ENCODE measurements at places on chromosomes 1 and 21. TPM values are rescaled to one million over a fixed set of nuclear protein-coding genes. Genes with fewer than 3 reads are reported as not detected.

DNA sequence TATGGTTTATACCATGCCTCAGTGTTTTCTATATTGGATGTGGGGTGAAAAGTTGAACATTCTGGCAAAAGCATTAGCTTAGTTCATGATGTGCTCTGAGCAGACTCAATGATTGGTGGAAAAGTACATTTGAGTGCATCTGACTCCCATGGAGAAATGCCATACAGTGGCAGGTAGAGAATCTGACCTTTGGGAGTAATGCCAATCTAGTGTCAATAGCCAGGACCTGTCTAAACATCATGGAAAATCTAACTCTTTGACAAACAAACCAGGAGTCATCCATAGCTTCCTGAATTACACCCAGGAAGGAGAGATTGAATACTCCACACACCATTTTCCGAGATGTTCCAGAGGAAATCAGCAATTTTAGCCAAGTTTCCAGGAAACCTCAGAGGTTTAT, 51.0 kb downstream of the XCL1 start:
- DNase-seq = no peak

LRRC71 gene
- not detected for total RNA-seq

GRCh38 chr21:38208118-38208517, 48.7 kb upstream of the KCNJ15 start:
- DNase-seq = no peak

DNA sequence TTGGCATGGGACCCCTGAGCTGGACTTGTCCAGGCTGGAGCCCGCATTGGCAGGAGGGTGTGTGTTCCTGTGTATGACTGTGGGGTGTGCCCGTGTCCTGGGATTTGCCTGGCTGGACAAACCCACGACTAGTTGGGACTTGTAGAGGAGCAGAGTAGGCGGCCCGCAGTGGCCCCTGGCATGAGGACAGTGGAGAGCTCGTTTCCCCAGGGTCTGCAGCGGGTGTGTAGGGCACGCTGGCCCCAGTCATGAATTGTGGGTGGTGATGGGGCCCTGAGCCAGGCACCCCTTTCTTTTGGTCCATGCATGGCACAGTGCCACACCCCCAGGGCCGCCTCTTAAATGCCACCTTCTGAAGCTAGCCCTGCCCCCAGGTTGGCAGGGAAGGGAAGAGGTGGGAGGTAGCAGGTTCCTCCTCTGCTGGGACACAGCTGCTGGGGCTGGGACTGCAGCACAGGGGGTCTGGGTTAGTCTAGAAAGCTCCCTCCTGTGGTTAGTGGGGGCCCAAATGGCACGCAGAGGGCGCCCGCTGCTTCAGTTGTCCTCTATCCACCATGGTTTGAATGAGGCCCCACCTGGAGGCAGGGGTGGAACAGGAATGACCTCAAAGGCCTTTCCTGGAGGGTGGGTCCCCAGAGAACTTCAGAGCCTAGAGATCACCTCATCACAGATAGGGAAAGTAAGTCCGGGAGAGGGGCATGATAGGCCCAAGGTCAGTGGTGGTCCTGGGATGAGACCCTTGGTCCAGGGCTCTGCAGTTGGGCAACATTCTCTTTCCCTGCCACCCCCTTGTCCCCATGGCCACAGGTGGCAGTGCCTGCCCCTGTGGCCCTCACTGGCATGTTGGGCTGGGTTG, 4.1 kb downstream of the CROCC start:
- no peak for DNase-seq

DNA sequence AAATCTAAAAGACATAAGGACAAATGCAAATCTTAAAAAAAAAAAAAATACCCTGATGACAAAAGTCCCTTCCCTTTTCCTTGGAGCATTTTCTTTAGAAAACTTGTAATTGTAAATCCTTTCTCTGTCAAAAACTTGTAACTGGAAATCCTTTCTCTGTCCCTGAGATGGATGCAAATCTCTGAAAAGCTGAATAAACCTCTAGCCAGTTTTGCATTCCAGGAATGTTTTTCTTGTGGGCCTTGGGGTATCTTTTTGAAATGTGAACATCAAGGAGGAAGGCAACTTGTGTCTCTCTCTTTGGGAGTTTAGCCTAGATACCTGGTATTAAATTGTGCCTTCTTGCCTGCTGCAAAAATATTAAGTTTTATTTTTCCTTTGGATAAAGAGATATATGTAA, 305.3 kb downstream of the KCNT2 start:
- no peak for DNase-seq

DNA sequence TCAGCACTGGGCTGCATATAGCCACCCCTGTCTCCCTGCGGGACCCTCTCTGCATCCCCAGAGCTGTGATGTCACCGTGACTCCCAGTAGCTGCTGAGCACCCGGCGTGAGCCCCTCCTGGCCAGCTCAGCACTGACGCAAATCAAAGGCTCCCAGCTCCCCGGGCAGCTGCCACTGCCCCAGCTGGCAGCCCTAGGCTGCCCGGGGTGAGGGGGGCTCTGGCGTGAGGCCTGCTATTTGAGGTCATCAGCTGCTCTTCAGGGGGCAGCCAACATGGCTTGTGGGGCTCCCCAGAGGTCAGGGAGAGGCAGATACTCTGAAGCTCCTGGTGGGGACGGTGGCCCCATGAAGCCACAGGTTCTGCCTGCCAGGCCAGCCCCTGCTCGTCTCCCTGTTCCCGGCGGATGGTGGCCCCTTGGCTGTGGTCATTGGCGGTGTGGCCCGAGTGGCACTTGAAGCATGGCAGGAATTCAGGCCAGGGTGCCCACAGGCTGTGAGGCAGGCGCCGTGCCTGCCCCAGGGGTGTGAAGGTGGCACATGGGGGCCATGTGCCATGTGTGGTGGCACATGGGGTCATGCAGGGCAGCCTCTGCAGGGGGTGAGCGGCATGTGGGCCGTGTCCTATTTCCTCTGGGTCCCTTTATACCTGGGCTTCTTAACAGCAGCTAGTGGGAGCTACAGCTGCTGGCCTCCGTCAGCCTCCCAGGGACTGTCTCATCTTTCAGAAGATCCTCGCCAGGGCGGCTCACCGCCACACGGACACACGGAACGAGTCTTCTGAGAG, 85.4 kb downstream of the SIK1 start:
- no peak for DNase-seq

DNA sequence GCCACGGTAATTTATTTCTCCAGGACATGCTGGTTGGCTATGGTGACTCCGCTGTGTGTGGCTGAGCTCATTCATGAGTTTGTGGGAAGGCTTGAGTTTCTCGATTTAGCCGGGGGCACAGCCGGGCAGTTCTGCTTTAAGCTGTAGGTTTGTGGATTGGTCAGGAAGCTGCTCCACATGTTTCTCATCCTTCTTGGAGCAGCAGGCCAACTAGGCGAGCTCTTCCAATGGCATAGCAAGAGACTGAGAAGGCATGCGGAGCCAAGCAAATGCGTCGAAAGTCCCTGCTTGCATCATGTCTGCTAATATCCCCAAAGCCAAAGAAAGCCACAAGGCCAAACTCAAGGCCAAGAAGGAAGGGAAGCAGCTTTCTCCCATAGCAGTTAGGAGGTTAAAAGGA, 71.6 kb upstream of the GREM2 start:
- DNase-seq = no peak

GRCh38 chr1:6935361-6935883, 150.2 kb downstream of the CAMTA1 start:
- DNase-seq = no peak

- no peak for DNase-seq
Observed at GRCh38 chr1:86245566-86246190, 89.1 kb upstream of the COL24A1 start.

All from CD8-positive, alpha-beta T cell (primary cell).